Omental fat pad (tissue), 4 donors: ENCODE measurements at places on chromosomes 11 and 22.

DNA sequence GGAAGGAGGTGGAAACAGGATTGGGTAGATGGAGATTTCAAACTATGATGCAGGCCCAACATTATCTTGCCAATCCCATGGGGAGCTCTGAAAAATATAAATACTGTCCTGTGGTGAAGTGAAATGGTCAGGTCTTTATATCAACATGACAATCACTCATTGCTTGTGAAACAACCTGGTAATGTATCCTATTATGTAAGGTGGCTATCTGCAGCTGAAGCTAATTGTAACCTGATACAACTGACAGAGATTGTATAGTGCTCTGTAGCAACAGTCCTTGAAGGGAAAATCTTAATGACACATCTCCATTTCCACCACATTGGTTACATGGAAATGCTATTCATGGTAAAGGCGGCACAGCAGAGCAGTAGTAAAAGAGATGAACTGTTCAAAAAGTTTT lies 20.7 kb upstream of the CHORDC1 start:
- no peak for DNase-seq

DNA sequence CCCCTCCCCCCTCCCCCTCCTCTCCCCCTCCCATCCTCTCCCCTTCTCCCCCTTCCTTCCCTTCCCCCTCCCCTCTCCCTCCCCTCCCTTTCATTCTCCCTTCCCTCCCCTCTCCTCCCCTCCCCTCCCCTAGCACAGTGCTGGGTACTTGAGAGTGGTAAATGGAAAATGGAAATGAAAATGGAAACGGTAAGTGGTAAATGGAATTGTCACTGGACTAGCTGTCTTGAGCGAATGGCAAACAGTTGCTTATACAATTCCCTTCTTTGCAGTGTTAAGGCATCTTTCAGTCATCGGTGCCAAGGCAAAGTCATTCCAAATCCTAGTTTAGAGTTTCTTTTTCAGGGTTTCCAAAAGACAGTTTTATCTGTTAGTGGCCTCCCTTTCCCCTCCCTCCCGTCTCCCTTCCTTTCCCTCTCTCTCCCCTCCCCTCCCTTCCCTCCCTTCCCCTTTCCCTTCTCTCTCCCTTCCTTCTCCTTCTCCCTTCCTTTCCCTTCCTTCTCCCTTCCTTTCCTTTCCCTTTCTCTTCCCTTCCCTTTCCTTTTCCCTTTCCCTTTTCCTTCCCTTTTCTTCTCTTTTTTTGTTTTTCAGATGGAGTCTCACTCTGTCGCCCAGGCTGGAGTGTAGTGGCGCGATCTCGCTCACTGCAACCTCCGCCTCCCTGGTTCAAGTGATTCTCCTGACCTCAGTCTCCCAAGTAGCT lies 47.3 kb downstream of the GRAMD1B start:
- no peak for DNase-seq

GRCh38 chr11:68014157-68014946 lies 4.2 kb downstream of the ALDH3B1 start:
- no peak for DNase-seq

DNA sequence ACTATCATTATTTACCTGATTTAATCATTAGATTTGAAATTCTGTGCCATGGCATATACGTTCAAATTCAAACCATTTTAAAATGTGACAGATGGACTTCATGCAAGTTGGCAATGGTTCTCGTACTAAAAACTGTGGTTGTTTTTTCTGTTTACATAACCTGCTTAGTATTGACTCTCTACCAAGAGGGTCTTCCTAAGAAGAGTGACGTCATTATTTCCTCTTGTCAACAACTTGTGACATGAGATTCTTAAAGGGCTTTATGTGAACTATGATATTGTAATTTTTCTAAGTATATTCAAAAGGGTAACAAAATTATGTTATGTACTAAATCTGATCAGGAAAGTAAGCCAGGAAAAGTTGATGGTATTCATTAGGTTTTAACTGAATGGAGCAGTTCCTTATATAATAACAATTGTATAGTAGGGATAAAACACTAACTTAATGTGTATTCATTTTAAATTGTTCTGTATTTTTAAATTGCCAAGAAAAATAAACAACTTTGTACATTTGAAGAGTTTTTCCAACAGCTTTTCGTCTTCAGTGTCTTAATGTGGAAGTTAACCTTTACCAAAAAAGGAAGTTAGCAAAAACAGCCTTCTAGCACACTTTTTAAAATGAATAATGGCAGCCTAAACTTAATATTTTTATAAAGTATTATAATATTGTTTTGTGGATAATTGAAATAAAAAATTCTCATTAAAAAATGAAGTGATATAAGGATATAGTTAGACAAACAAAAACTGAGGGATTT lies 87.0 kb downstream of the GRK3 start:
- DNase-seq, result no peak

DNA sequence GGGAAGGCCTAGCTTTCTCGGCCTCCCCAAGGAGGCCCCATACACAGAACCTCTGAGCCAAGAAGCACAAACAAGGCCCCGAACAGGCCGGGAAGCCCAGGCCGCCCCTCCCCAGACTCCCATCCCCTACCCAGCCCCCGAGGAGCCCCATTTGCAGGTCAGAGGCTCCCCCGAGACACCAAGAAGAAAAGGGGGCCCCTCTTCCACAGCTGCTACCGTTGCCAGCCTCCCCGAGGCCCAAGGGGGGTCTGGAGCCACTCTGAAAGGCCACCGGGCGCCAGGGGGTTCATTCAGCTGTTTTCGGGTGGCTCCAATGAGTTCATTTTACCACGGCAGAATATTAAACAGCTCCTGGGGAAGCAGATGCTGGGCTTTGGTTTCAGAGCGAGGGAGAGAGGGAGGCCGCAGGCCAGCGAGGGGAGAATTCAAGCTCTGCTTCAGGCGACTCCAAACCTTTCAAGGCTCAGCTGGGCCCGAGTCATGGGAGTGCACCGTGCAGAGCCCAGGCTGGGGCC lies 28.5 kb downstream of the MN1 start:
- DNase-seq, result no peak

- DNase-seq, result no peak
Observed at GRCh38 chr22:22693531-22693884, 49.1 kb downstream of the GGTLC2 start.

GRCh38 chr11:20029193-20029592 lies 131.1 kb downstream of the DBX1 start:
- no peak for DNase-seq

DNA sequence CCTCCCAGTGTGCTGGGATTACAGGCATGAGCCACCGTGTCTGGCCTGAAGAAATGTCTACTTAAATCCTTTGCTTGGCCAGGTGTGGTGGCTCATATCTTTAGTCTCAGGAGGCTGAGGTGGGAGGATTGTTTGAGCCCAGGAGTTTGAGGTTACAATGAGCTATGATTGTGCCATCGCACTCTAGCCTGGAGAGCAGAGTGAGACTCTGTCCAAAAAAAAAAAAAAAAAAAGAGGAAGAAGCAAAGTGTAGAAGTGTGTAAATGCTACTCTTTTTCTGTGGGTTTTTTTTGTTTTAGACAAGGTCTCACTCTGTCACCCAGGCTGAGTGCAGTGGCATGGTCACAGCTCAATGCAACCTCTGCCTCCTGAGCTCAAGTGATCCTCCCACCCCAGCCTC lies 6.4 kb upstream of the ATG16L2 start:
- DNase-seq, result no peak

- no peak for DNase-seq
Observed at GRCh38 chr11:85725510-85726258, 39.7 kb upstream of the CCDC89 start.

DNA sequence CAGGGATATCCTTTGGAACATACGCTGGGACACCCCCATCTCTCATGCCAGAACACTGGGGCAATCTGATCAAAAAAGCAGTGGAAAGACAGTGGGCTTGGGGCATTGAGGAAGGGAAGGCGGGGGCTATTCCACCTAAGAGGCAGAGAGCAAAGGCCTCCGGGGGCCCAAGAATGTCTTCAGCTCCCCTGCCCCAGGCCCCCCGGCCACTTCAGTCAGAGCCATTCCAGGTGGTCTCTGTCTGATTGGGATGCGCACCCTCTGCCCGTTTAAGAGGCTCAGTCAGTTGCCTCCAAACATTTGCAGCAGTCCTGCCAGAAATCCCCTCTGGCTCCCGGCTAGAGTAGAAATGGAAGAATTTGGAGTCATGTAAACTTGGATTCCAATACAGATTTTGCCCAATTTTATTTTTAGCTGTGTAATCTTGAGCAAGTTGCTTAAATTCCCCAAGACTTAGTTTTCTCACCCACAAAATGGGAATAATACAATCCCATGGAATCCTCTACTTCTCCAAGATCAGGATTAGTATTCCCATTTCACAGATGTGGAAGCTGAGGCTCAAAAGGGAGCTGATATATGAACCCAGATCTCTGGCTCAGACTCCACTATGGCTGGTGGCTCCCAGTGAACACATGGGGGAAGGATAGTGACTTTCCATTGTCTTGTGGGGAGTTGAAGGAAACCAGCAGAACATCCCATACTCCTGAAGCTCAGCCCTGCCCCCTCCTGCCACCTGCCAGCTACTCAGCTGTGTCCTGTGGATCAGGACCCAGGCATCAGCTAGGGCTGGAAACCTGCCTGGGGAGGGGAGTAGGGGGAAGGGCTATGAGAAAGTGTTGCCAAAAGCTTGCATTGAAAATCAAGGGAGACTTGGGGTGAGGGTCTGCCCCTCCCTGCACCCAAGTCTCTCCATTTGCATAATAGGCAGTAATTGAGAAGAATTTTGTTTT lies 6.1 kb upstream of the WNT11 start:
- no peak for DNase-seq

GRCh38 chr11:126739499-126740145 lies 260.9 kb downstream of the KIRREL3 start:
- no peak for DNase-seq

DNA sequence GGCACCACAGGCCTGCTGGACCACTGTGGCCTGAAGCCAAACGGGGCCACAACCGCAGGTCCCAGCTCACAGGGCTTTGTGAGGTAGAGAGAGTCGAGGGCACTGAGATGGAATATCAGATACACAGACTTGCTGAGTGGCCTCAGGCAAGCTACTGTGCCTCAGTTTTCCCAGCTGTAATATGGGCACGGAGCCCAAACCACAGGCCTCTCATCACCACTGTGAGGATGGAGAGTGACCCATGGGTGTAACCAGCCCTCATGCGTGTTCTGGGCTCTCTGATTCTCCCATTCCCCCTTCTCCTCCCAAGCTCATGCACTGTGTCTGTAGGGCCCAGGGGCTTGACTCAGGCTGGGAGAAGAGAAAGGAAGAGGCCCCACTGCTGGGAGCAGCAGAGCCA lies 4.2 kb downstream of the UNC93B1 start:
- DNase-seq, result no peak

- DNase-seq, result no peak
Observed at GRCh38 chr11:4677948-4678347, 19.7 kb downstream of the OR51E2 start.

GRCh38 chr11:9060700-9061111 lies 30.7 kb downstream of the SCUBE2 start:
- no peak for DNase-seq

DNA sequence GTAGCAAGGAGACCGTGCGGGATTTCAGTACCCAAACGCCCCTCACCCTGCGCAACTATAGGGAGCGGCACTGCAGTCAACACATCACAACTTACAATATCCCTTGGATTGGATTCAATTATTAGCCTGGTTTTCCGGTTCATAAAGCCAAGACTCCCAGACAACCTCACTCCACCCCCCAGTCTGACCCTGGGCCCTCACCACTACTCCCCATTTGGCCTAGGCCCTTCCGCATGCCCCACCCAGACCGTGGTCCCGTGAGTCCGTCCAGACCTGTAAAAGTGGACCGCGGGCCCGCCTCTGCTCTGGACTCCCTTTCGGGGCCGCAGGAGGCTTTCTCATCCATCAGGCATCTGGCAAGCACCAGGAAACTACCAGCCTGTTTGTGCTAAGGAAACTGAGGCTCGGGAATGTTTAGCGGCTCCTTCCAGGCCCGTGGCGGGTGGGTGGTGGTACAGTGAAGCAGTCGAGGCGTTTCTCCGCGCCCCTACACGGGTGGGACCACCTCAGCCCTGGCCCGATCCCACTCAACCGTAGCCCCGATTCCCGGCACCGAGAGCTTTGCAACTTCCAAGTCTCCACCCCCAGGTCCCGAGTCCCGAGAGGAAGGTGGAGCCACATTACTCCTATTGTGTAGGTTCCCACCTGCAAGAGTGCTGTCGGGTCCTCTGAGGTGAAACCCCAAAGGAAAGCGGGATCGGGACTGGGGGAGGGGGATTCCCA lies 679 bp upstream of the DPP3 start:
- no peak for DNase-seq

DNA sequence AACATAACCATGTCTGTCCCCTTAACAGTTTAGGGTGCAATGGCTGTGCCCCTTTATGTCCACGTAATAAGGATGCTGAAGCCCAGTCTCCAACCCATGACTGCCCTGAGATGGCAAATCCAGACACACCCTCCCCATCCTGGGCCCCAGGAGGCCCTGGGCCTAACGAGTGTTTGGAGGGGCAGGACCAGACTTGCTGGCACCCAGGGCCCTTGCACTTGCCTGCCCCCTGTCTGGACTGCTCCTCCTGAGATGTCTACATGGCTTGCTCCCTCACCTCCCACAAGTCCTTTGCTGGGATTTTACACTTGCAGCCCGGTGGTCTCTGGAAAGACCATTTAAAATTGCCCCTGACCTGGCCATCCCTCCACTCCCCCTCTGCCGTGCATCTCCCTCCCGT lies 132.2 kb upstream of the NECTIN1 start:
- no peak for DNase-seq
